Cortex of kidney (tissue), 1 donor: ENCODE measurements at places on chromosomes 4 and X.

GRCh38 chrX:125405339-125405738, 85.7 kb downstream of the TEX13C start:
- DNase-seq, result no peak

- no peak for DNase-seq
These were observed 87.5 kb upstream of the INTU start for GRCh38 chr4:127545271-127545670.

- no peak for DNase-seq
These were observed 150.7 kb upstream of the INTU start for GRCh38 chr4:127482049-127482448.

DNA sequence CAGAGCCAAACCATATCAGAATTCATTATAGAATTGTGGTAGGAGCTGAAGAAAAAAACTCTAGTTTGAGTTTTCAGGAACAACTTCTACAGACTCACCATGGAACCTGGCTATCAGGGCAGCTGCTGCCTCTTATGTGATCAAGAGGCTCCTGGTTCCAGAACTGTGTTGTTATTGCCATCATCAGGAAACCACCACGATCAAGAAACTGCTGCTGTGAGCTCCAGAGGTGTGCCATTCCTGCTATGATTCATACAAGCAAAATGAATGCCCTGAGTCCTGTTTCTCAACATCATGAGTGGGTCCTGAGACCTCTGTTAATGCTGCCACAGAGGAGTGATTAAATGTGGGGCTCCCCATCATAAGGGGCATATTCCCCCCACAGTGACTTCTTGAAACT, 43.7 kb downstream of the TASL start:
- no peak for DNase-seq

DNA sequence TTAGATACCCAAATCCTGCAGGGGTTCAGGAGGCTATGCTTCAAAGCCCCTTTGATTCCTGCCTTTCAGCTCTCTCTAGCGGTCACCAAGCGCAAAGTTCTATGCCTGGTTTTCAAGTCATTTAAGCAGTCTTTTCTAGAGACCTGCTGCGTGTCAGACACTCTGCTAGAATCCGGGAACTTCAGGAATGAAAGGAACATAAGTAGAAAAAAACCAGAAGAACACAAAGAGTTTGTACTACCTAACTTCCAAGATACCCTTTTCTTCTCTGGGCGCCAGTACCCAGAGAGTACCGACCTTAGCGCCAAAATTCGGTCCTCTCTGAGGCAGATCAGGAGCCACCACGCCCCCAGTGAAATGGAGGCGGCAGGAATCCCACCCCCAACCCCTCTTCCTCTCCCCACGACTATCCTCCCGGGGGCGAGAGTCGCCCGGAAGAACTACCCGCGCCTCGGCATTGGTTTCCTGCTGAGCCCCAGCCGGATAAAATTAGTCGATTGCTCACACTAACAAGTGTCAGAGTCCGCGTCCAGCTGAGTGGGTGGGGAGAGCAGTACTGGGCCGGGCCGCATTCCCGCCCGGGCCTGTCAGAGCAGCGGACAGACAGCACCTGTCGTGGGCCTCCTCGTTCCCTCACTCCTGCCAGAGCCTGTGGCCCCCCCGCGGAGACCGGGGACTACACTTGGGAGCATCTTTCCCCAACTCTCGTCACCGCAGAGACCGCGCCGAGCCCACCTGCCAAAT, 78.8 kb downstream of the RLIM start:
- no peak for DNase-seq

- no peak for DNase-seq
These were observed 53.0 kb upstream of the NKX1-1 start for GRCh38 chr4:1459081-1459721.

GRCh38 chrX:154805696-154806091, 409 bp upstream of the MPP1 start:
- DNase-seq, result no peak

DNA sequence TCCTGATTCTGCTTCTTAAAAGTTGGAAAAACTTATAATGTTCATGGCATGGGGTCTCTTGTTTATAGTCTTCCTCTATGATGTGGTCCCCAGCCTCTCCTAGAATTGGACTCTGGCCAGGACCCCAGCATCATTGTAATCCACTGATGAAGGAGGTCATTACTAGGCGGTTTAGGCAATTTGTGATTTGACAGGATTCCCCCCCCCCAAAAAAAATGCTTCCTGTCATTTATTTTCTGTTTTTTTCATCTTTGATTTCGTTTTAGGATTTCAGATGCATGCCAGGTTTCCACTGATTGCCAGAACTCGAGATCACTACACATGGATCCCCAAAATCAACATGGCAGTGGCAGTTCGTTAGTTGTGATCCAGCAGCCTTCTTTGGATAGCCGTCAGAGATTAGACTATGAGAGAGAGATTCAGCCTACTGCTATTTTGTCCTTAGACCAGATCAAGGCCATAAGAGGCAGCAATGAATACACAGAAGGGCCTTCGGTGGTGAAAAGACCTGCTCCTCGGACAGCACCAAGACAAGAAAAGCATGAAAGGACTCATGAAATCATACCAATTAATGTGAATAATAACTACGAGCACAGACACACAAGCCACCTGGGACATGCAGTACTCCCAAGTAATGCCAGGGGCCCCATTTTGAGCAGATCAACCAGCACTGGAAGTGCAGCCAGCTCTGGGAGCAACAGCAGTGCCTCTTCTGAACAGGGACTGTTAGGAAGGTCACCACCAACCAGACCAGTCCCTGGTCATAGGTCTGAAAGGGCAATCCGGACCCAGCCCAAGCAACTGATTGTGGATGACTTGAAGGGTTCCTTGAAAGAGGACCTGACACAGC, 4.9 kb downstream of the SPRY1 start:
- no peak for DNase-seq

DNA sequence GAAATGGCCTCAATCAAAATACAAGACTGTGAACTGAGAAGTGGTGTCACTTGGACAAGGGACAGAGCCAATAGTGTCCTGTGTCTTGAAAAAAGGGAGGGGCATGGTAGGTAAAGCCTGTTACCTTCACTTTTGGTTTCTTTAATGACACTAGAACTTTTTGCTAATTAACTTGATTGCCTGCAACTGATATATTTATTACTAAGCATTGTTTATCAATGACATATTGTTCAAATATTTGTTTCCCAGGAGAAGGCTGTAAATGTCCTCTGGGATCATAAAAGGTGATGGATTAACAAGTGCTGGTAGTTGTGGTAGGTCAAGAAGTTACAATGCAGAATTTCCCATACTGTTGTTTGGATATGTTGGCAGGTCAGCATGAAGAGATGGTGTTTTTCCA, 93.8 kb upstream of the SCML1 start:
- DNase-seq, result no peak

- DNase-seq, result no peak
These were observed 76.3 kb downstream of the ATP10D start for GRCh38 chr4:47561331-47561730.

DNA sequence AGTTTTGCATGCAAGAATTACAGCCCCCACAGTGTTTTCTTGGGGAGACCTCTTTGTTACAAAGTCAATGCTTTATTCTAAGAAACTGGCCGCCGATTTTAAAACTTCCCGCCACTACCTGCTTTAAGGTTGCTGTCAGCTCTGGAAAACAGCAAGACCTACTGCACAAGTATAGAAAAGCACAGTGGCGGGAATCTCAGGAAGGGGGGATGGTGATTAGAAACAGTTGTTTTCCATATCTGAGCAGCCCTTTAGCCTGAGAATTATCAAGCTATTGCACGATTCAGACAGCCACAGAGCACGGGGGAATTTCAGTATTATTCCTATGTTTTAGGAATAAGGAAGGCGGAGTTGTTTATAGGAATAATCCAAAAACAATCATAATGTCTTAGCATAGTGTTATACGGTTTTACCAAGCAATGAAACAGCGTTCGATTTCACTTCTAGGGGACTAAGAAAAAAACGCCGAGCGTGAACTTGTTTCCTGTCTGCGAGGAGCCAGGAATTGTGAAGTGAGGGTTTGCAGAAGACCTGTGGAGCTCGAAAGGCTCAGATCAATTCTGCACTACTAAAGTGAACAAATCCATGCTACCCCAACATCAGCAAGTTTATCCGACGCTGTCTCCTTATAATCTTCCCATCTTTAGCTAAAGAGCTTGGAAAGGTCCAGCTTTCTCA, 81.3 kb downstream of the HMGN5 start:
- DNase-seq, result no peak

GRCh38 chrX:113804819-113805218, 779.1 kb upstream of the HTR2C start:
- no peak for DNase-seq

- no peak for DNase-seq
These were observed 372.2 kb downstream of the INPP4B start for GRCh38 chr4:142473960-142474338.

- DNase-seq, result no peak
These were observed 79.5 kb downstream of the RASGEF1B start for GRCh38 chr4:81392164-81392563.

DNA sequence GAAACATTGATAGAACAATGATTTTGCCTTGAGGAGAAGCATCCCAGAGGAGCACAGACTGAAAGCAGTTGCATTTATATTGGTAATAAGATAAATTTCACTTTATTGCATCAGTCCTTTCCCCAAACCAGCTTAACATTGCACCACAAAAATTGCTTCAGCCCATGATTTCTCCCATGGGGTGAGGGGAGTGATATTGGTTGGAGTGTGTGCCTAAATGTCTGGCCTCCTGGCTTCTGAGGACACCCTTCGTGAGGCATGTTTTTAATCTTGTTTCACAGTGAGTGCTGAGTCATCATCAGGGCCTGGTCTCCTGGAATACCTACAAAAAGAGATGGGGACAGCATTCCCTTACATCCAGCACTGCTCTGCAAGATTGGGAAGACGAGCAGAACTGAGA, 487.9 kb downstream of the C4orf33 start:
- no peak for DNase-seq

- no peak for DNase-seq
These were observed 59.2 kb upstream of the GUCY1A1 start for GRCh38 chr4:155607481-155607880.

DNA sequence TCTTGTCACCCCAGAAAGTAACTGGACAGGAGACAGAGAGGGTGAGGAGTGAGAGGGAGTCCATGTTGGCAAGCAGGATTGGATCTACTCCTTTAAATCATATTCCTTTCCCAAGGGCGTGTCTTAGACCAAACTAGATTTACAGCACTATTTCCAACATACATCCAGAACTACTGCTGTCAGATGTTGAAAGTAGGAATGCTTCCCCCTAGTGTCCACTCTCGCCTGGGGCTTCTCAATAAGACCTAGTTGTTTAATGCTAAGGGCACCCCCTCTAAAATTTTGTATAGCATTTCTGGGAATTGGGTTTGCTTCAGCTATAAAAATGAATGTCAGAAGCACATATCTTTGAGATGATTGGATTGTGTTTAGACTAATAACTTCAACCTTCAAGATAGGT, 13.3 kb downstream of the OFD1 start:
- DNase-seq, result no peak

GRCh38 chr4:48503233-48504025, 13.4 kb downstream of the ZAR1 start:
- no peak for DNase-seq
